Posterior cingulate gyrus (tissue), 11 donors: ENCODE measurements at places on chromosomes 12 and 14.
A peak's percentile ranks its signal among the peaks of the same experiment; 100 is the strongest.

DNA sequence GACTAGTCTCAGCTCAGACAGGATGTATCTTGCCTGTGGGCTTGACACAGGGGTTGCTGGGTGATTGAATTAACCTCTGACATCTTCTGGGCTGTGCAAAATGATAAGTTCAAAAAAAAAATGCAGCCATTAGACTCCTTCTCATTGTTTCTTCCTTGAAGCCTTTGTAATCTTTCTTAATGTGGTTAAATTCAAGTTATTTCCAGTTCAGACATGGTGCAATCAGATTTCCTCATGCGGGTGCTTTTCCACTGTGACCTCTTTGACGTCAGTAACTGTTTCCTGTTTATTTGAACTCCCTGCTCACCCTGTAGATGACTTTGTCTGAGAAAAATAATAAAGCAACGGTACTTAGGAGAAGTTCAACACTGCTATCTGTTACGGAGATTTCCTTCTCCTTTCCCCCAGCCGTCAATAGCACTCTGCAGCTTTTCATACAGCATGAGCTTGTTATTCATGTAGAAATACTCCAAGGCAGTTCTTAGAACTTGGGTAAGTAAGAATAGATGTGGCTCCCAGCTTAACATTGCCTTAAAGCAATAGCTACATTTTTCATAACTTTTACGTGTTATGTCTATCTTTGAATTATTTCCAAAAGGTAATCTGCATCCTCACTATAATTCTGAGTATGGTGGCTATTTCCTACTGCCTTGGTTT lies 155.5 kb downstream of the PRKCH start:
- DNase-seq: no peak

DNA sequence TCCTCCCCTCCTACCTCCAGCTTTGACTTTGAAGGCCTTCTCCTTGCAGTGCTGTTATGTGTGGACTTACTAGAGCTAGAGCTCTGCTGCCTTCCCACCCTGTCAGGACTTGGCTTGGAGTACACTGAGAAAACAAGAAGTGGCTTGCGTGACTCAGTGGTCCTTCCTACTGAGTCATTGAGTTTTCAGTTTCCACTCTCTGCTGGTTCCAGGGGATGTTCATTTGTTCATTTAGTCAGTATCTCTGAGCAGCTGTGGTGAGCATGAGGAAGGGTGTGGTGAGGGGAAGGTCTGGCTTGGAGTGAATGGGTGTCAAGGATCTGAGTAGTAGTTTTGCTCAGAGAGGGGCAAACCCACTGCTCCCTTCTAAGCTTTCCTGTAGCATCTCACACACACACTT lies 17.2 kb upstream of the ELK3 start:
- no peak for DNase-seq

GRCh38 chr12:81181691-81182090 lies 103.8 kb downstream of the ACSS3 start:
- no peak for DNase-seq

GRCh38 chr12:131085125-131085815 lies 131.6 kb downstream of the ADGRD1 start:
- peak; percentile 17 for DNase-seq

- no peak for DNase-seq
These were observed 378.7 kb upstream of the KITLG start for GRCh38 chr12:88958946-88959345.

GRCh38 chr14:89379006-89379405 lies 38.0 kb downstream of the FOXN3 start:
- no peak for DNase-seq

DNA sequence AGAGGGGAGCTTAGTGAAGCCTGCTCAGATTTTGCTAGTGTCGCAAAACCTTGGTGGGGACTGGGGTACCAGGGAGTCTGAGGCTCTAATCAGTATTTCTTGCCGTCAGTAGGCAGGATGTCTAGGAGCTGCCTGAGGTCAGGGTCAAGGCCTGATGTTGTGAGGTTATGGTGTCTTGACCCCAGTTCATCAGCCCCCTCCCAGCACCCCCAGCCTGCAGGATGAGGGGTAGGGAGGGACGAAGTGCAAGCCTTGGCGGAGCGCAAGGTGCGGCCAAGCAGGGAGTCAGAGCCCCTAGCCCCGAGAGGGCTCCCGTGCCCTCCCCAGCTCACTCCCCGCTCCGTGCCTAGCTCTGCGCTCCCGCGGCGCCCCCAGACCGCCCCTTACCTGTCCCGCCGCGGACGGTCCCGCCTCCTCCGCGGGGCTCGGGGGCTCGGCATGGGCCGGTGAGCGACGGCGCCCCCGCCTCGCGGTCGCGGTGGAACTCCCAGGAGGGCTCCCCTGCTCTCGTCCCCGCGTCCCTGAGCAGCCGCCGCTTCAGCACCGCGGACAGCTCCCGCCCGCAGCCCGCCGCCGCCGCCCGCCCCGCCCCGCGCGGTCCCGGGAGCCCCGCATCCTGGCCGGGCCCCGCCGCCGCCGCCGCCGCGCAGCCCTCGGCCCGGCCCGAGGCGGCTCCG lies 347 bp downstream of the SYNDIG1L start:
- no peak for DNase-seq

DNA sequence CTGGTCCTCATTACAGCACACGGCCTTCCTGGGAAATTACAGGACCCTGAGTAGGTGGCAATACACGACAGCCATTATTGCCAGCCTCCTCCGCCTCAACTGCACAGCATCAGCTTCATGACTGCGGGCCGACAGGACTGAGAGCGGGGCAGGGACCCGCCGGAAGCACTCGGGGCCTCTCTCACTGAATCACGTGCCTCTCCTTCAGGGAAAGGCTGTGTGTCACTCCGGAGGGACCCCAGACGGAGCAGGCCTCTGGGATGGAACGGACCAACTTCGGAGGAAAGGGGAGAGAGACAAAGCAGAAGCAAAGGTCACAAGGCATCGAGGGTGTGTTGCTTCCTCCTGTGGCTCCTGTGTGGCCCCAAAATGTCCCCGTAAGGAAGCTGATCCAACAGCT lies 90.0 kb downstream of the RNF34 start:
- no peak for DNase-seq

- no peak for DNase-seq
These were observed 174.6 kb upstream of the DDHD1 start for GRCh38 chr14:53327716-53328115.

GRCh38 chr12:52005903-52006703 lies 643 bp upstream of the TAMALIN start:
- DNase-seq: peak; percentile 66

- DNase-seq: no peak
These were observed 343.0 kb downstream of the BMP4 start for GRCh38 chr14:53613404-53614253.

- DNase-seq: no peak
These were observed 5.6 kb downstream of the GMFB start for GRCh38 chr14:54483073-54483745.

- no peak for DNase-seq
These were observed 5.7 kb downstream of the KRT73 start for GRCh38 chr12:52612431-52613383.

DNA sequence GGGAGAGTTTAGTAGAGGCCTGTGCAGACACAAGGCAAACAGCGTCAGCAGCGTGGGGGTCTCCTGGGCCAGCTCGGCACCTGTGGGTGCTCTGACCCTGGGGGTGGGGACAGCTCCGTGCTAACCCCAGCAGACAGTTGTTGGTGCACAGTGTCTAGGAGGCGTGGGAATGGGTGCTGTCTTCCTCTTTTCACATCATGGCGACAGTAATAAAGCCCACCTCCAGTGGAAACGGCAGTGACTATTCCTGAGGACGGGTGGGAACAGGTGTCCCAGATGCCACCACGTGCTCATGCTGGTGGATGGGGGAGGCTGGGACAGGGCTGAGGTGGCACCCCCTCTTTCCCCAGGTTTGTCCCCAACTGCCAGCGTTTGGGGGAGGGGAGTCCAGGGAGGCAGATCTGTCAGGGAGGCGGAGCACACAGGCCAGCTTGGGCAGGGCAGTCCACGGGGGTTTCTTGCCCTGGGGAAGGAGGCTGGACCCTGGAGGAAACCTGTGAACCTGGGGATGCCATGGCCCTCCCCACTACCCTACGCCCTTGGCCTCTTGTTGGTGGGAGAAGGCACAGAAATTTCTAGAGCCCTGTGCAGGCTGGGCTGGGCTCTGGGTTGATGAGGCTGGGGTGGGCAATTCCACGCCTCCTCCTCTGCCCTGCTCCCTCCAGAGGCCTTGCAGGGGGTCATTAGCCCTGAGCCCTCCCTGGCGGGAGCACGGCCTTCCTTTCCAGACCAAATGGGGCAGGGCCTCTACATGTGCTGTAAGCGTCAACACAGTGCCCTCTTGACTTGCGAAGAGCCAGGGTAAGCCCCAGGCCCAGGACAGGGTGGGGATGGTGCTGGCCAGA lies 3.8 kb downstream of the ZBTB42 start:
- no peak for DNase-seq

DNA sequence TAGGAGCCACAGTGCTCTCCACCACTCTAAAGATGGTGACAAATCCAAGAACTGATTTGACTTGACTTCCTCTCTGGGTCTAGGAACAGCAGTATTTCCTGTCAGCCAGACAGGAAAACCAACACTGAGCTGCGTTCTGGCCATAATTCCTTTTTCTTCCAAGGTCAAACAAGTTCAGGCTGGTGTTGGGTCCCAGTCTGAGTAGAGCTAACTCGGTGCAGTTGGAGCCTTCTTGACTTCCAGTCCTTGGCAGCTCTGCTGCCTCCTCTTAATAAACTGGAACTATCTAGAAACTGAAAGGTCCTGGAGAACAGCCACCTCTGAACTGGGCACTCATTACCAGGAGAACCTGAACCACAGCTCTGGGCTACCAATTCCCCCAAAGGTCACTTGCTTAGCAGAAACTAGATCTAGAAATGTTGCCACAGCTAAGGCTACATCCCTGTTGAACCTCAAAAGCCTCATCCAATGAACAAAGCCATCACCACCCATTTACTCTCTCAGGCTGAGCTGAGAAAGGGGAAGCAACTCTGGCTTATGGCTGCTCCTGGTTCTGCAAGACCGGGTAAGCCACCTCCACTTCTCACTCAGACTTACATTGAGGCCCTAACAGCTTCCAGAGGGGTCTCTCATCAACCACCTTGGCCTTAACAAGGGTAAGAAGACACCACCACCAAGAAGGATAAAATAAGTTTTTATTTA lies 27.7 kb downstream of the MAX start:
- DNase-seq: no peak

DNA sequence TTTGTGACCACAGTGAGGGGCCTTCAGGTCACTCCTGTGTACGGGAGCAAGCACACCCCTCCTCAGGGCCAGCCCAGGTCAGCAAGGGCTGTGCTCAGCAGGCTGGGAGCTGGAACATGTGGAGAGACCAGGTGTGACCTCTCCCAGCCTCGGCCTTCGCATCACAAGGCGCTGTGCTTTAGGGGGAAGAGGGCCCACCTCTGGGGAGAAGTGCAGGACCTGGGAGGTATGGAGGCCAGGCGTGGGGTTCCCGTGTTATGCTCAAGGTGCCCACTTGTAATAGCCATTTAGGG lies 194.6 kb upstream of the PRMT8 start:
- no peak for DNase-seq

DNA sequence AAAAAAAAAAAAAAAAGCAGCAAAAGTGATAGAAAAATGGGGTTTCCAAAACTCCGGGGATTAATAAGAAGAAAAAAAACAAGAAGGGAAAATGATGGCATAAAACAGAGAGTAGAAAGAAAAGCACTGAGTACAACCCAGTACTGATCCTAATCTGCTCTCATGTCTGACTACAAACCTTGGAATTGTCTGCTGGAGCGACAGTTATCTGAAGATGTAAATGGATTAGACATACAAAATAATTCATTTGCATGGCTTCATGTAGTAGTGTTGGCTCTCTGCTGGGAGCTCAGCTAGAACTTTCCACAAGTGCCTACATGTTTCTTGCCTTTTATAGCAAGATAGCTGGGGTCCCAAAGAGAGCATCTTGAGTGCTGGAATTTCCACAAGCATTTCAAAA lies 34.2 kb downstream of the ZCRB1 start:
- DNase-seq: no peak

- no peak for DNase-seq
These were observed 15.7 kb downstream of the FAR2 start for GRCh38 chr12:29164477-29165393.

DNA sequence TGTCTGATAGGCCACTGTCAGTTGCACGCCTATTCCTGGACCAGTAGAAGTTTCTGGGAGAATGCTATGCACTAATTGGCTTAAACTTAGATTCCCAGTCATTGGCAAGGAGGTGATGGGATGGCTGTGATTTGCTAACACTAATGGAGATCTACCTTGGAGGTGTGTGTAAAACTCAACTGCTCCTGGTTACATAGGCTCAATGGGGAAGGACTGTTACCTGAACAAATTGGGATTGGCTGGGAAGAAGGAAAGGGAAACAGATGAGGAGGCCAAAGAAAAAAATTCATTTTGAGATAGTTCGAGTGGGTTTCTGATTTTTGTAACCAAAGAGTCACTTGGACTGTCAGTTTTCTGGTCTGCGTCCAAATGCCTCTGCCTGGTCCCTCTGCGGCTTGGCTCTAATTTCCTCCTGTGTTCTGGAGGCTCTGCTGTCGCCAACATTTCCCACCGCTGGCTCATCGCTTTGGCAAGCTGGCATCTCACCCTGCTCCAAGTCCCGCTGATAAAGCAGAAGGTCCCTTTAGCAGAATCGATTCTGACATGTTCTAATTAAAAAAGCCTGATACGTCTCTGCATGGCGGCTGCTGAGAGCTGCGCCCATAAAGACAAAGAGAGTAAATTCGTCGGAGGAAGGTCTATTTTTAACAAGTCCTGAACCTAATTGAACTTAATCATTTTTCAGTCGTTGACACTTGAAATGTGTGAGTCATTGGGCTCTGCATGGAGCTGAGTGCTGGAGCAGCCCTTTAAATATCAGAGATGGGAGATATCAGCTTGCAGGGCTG lies 2.0 kb upstream of the CCDC63 start:
- DNase-seq: no peak

GRCh38 chr12:602700-603068 lies 60.6 kb downstream of the NINJ2 start:
- DNase-seq: no peak

GRCh38 chr14:91614187-91614586 lies 104.1 kb upstream of the PPP4R3A start:
- DNase-seq: no peak

GRCh38 chr12:121857322-121858246 lies 1.1 kb downstream of the HPD start:
- no peak for DNase-seq

- DNase-seq: no peak
These were observed 138.2 kb downstream of the SRGAP1 start for GRCh38 chr12:63982604-63983295.
